Effector CD8-positive, alpha-beta T cell (primary cell): ENCODE measurements at places on chromosomes 12 and 14.

GRCh38 chr12:123069436-123070266 lies 81.2 kb downstream of the PITPNM2 start:
- DNase-seq: no peak

DNA sequence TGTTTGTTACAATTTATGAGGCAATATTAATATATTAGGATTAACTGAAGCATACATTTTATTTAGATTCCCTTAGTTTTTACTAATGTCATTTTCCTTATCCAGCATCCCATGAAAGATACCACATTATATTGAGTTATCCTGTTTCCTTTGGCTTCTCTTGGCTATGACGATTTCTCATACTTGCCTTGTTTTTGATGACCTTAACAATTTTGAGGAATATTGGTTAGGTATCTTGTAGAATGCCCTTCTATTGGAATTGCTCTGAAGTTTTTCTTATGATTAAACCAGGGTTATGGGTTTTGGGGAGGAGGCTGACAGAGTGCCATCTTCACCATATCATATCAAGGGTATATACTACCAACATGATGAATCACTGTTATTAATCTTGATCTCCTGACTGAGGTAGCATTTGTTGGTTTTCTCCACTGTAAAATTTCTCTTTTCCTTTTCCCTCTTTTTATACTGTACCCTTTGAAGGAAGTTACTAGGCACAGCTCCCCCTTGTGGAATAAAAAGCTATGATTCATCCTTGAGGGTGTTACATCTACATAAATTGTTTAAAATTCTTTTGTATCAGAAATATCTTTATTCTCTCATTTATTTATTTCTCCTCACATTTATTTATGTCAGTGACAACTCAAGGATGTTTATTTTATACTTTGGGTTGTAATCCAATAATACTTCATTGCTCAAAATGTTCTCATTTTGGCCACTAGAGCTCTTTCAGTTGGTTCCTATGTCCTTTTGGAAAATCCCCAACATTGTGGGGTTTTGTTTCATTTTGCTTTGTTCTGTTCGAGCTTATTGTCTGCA lies 239.0 kb downstream of the SLC16A7 start:
- no peak for DNase-seq

- no peak for DNase-seq
Observed at GRCh38 chr12:42407306-42407705, 81.3 kb downstream of the PPHLN1 start.

DNA sequence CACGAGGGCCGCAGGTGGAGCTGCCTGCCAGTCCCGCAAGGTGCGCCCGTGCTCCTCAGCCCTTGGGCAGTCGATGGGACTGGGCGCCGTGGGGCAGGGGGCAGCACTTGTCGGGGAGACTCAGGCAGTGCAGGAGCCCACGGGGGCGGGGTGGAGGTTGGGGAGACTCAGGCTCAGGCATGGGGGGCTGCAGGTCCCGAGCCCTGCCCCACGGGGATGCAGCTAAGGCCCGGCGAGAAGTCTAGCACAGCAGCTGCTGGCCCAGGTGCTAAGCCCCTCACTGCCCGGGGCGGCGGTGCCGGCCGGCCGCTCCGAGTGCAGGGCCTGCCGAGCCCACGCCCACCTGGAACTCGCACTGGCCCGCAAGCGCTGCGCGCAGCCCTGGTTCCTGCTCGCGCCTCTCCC lies 39.2 kb upstream of the P2RX7 start:
- DNase-seq: no peak

- no peak for DNase-seq
Observed at GRCh38 chr14:103627073-103628025, 1.7 kb upstream of the KLC1 start.
